ENCODE measurements at places on chromosomes 16 and 17.

- DNase-seq = peak; percentile 42
Measured at GRCh38 chr17:78268951-78269905, 37.8 kb downstream of the TMEM235 start.

DNA sequence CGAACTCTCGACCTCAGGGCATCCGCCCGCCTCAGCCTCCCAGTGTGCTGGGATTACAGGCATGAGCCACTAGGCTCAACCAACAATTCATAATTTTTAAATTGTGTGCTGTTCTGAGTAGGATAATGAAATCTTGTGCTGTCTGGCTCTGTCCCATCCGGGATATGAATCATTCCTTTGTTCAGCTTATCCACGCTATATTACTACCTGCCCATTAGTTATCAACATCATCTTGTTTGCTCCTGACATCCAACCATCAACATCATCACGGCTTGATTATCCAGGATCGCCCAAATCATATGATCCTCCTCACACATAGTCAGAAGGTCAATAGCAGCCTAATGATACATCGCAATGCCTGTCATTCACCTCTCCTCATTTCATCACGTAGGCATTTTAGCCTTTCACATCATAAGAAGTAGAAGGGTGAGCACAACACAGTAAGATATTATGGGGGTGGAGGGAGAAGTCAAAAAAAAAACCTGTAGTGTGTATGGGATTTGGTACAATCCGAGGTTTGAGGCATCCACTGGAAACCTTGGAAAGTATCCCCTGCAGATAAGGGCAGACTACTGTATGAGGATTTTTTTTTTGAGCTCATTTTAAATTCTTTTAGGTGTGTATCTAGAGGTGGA lies 77.0 kb upstream of the SIAH1 start:
- DNase-seq = no peak

DNA sequence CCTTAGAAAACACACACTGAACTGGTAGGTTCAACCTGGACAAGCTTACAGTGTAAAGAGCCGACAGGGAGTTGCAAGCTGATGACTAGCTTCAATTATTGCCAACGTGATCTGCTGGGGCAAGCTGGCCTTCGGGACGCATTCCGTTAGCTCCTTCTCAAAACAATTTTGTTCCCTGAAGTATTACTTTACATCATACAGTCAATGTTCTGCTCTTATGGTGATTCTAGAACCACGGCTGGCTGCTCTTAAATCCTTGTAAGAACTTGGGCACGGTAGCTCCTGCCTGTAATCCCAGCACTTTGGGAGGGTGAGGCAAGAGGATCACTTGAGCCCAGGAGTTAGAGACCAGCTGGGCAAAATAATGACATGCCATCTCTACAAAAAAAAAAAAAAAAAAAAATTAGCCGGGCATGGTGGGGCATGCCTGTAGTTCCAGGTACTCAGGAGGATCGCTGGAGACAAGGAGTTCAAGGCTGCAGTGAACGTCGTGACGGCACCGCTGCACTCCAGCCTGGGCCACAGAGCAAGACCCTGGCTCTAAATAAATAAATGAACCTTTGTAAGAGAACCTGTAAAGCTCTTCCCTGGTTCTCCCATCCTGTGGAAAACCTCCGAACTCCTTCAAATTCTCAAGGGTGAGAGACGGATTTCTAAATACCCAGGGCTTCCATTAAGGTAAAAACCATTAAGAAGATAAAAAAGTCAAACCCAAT lies 2.0 kb downstream of the CDIP1 start:
- no peak for DNase-seq

- DNase-seq = no peak
Measured at GRCh38 chr17:8670421-8670820, 39.9 kb upstream of the MYH10 start.

DNA sequence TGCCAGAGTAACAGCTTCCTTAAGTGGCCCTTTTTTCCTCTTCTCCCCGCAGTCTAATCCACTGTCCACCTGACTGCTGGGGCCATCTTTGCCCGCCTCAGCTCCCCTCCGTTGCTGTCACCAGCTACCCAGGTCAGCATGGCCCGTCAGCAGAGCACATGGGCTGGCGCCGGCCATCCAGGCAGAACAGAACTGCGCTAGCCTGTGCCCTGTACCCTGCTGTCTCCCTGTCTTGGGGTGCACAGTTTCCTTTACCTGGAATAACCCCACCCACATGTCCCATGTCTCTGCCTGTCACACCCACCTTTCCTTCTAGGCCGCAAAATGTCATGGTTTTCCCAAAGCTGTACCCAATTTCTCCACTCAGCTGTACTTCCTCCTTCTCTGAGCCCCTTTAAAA lies 55.7 kb downstream of the GNAO1 start:
- no peak for DNase-seq

DNA sequence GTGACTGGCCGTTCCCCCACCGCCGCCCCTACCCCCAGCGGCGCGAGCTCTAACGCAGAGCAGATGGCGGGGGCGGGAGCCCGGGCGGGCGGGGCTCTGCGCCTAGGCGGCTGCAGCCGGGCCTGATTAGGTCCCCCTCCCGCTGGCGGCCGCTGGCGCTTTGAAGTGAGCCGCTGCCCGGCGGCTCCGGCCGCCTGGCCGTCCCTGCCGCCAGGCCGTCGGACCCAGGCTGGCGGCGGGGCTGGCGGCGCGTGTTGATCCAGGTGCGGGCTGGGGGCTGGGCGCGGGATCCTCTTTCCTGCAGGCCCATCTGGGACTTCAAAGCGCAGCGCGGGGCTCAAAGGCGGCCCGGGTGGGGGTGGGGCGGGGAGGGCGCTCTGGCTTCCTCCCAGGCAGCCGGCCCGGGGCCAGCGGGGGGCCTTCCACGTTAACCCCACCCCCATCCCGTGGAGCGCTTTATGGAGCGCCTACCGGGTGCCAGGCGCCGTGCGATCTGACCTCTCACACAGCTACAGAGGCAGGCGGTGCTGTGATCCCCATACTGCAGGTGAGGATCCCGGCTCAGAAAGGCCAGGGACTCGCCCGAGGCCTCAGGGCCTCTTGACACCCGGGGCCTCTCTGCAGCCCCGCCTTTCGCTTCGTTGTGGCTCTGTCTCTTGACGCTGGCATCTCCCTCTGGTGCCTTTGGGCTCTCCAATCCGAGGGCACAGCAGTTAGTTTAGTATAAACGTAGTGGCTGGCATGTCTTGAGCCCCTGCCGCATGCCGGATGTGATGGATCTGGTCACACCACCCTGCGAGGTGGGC lies 80.0 kb upstream of the NKD1 start:
- no peak for DNase-seq

GRCh38 chr16:29903590-29903989 lies 3.3 kb downstream of the ASPHD1 start:
- DNase-seq = no peak

DNA sequence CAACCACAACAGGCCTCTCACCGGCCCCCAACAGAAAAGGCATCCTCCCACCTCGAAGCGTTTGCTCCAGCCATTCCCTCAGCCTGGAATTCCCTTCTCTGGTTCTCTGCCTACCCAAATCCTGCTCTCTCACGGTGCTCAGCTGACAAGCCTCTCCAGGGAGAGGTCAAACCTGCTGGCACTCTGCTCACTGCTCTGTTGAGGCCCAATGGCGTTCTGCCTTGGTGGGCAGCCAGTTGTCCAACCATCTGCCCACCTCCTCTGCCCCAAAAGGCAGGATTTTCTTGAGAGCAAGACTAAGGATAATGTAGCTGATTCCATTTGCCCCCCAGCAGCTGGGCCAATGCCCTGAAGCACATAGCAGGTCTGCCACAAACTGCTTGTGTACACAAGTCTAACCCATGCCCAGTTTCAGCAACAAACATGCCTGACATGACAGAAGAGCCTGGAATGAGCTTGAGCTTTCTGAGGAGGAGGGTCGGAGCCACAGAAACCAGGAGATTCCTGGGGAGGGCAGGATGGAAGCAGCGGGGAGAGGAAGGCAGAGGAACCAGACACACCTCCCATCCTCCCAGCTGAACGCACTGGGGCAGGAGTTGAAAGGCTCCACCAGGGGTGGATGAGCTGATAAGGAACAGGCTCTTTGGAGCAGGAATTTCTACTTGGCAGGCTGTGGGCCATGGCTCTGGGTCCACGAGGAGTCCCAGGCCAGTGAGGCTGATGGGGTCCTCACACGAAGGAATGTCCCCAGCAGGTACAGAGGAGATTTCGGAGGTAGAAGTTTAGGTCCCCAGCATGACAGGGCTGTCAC lies 23.9 kb downstream of the ARHGAP27 start:
- no peak for DNase-seq

DNA sequence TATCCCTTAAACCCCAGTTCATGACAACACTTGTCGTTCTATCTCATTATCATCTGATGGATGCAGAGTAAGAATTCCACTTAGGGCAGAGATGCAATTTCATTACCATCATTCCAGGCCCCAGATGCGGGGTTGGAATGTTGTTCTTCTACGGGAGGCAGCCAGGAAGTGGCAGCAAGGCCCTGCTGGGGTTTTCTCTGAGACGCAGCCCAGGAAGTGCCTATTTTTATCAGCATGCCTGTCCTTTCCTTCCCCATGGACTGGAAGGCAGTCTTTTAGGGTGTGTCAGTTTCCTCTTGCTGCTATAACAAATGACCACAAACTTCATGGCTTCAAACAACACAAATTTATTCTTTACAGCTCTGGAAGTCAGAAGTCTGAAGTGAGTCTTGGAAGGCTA lies 246.6 kb upstream of the DYNLRB2 start:
- no peak for DNase-seq

DNA sequence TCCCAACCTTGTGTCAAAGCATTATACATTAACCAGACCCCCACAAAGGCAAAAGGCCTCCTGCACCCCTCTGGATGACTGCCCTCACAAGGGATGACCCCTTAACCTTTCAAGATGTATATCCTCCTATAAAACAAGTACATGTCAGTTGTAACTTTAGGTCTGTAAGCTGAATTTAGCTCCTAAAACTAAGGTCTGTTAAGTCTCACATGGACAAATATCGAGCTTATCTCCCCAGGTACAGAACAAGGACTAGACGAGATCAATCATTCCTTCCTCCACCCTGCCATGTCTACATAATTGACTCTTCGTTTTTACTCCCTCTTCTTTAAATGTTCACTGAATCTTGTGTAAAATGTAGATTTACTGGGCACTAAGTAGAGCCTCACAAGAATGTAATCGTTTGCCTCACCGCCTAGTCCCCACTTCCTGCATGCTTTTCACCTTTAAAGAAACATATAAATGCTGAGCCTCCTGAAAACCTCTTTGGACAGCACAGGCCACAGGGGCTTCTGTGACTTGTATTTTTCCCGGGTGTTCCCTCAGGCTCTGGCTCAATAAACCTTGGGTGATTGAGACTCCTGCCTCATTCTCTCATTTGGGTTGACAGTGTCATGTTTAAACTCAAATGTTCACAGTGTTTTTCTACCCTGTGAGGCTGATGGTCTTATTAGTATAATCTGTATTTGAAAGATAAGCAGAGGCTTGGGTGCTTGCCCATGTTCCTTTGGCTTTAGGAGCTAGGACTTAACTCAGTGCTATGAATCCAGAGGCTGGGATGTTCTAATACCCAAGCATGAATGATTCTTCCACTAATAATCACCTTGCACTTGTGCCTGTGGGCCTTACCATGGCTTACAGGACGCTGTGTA lies 37.6 kb downstream of the MMD start:
- no peak for DNase-seq

DNA sequence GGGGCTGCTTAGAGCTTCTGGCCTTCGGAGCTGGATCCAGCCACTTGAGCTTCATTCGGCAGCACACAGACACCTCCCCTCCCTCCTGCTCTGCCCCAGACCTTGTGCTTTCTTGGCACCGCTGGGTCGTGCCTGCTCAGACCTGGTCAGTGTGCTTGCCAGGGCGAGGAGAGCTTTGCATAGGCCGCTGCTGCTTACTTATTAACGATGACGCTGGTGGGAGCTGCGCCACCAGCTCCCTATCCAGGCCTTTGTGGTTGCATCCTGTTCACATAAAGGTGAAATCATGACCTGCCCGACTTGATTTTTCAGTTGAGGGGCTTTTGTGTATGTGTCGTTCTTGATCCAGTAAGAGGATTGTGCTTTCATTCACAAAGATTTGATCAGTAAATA lies 101.1 kb downstream of the MSI2 start:
- DNase-seq = peak; percentile 25

GRCh38 chr17:27452828-27453227 lies 3.4 kb upstream of the KSR1 start:
- DNase-seq = no peak

DNA sequence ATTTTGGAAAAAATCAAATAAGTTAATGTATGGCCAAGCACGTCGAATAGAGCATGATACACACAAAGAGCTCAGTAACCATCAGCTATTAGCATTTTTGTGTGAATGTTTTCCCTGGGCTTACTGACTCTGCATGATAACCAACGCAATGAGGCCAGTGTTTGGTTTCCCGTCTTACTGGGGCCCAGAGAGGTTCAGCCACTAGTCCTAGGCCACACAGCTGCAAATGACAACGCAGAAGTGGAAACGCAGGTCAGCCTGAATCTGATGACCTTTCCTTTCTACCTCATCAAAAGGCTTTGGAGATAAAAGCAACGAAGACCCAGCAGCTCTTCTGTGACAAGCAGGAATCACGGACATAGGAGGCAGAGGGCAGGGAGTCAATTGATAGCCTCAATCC lies 7.2 kb upstream of the CACNG4 start:
- no peak for DNase-seq

DNA sequence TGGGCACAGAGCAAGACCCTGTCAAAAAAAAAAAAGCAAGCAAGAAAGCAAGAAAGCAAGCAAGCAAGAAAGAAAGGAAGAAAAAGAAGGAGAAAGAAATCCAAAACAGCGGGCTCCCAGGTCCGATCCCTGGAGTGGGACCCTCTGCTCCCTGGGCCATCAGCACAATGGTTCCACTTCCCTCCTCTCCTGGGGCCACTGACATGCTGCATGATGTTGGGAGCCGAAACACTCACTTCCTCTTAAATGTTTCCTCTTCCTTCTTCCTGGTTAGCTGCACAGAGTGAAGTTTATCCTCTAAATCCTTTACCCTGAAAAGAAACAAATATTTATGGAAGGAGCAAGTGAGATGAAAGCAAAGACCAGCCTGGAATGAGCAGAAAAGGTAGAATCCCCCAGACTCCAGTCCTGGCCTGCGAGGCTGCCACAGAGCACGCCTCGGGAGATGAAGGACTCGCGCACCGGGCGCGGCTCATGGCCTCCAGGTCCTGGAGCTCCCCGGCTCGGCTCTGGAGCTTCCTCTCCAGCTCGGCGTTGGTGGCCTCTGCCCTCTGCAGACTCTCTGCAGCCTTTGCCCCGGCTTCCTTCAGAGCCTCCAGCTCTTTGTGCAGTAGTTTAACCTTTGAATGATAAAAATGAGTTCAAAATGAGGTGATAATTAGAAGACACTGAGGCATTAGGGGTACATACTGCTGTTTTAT lies 19.0 kb downstream of the CCDC57 start:
- DNase-seq = peak; percentile 81

GRCh38 chr17:71801301-71801700 lies 319.5 kb upstream of the SOX9 start:
- no peak for DNase-seq

GRCh38 chr17:7929158-7930023 lies at the start of gene KCNAB3:
KCNAB3 (minus strand) TSS chr17:7929856; CDS start chr17:7929435, 421 bp downstream.
- DNase-seq = no peak

DNA sequence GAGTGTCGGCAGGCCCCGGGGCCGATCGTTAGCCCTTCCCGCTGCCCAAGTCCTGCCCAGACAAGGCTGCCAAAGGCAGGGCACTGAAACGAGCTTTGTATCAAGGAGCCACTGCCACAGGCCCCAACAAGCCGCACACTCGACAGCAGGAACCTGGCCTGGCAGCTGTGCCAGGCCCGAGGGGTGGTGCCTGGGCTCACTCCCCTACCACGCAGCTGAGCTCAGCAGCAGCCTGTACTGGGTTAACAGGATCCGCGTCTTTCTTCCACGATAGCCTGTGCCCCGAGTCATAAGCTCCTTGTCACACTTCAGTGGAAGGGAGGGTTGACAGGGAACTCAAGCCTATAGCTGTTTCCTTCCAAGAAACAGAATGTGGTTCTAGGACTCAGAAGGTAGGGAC lies 87.9 kb downstream of the ABR start:
- no peak for DNase-seq

- DNase-seq = no peak
Measured at GRCh38 chr16:14140923-14141322, 69.8 kb downstream of the MRTFB start.

Measured in Peyer's patch (tissue), 4 donors.